ENCODE measurements at places on chromosomes 3 and 15.

DNA sequence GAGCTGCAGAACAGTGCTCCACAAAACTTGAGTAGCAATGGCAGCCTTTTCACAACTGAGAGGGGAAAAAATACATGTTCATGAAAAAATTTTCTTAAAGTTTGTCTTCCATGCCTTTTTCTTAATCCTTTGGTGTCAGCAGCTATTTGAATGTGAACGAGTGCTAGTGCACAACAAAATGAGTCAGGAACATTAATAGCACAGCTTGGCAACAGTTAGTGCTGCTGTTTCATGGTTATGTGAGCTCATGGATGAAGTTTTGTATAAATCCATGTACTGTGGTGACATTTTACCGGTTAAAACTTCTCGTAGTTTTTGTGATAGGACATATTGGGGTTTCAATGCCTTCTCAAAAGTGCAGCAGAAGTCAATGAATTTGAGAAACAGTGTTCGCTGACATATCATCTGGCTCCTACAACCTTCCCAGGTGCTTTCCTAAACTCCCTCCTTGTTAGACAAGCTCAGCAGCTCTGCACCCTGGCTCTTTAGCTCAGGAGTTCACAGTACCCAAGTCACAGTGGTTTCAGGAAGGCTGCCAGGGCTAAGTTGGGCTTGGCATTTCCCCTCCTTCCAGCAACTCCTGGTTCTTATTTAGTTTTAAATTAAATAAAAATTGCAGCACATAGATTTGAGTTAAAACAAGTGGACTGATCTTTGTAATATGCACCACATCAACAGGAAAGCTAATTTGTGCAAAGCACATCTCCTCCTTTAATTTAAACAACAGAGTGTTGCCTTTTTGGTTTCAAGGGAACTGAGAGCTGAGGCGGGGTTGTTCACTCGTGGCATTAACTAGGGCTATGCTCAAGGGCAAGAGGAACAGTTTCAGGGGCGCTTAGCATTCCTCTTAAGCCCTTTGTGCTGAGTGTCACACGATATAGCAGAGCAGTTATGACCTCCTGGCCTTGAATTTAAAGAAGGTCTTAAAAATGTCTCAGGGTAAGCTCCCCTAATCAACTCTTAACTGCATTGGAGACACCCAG, 362.8 kb downstream of the CHST2 start:
- DNase-seq = no peak

DNA sequence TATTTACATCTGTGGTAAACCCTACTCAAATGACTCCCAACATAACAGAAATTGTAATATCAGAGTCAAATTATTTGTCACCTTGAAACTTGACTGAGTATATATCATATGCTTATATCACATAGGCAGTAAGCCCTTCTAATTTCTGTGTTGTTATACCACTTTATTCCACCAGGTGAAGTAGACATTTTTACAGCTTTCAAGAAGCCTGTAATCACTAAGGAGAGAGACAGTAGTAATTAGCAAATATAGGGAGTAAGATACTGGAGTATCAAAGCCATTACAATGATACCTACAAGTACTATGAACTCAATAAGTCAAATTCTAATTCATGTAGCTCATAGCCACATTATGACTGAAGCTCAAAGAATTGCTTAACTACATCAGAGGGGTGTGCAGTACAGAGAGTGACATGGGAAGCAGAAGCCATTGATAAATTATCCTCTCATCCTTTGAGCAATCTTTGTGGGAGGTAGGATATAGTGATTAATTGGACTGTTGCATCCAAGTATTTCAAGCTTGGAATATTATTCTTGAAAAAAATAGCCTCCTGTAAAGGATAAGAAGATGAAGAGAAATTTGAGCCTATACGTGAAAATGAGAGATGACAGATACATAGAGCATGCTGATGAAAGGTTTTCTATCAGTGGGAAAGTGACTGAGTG, 1005.9 kb downstream of the ZPLD1 start:
- DNase-seq = no peak

DNA sequence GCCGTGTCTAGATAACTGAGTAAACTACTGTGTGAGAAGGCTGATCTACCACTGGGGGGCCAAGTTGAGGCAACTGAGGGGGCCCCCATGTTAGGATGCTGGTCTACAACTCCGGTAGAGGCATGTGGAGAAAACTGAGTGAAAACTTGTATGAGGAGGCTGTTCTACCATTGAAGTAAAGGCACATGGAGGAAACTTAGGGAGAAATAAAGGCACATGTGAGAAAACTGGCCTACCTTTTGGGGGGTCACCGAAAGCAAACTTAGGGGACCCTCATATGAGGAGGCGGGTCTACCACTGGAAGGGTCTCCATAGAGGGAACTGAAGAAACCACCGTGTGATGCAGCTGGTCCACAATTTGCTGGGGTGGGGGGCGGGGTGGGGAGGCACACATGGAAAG, 155.2 kb downstream of the FBLN2 start:
- no peak for DNase-seq

GRCh38 chr3:150254309-150254708, 153.8 kb upstream of the TSC22D2 start:
- no peak for DNase-seq

DNA sequence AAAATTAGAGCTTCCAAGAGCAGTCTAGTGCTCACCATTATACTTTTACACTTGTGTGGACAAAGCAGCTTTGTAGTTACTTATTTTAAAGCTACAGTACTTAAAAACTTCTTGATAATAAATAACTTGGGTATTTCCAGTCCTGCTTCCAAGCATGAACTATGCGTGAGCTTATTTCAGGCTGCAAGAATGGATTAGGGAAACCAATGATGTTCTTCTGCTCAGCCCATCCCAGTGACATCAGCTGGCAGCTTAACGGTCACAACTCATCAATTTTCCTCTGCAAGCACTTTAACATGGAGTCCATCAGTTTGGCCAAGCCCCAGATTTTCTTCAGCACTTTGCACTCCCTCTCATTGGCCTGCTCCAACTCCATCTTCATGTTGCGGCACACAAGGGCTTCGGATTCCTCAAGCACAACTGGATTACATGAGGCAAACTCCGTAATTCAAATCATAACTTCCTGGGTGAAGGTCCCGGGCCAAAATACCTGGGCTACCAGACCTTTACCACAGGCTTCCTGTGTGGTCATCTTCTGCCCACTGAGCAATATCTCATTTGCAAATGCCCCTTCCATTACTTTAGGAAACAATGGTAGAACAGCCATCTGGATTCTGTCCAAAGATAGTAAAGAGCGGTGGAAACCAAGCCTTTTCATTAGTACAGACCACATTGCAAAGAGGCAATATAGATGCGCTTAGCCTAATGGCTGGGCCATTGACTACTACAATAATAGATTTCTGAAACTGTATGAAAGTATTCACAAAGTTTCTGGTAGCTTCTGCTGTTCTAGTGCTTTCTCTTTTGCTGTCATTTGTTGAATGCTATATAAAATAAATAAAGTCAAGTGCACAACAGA, 87.5 kb upstream of the DAZL start:
- no peak for DNase-seq

DNA sequence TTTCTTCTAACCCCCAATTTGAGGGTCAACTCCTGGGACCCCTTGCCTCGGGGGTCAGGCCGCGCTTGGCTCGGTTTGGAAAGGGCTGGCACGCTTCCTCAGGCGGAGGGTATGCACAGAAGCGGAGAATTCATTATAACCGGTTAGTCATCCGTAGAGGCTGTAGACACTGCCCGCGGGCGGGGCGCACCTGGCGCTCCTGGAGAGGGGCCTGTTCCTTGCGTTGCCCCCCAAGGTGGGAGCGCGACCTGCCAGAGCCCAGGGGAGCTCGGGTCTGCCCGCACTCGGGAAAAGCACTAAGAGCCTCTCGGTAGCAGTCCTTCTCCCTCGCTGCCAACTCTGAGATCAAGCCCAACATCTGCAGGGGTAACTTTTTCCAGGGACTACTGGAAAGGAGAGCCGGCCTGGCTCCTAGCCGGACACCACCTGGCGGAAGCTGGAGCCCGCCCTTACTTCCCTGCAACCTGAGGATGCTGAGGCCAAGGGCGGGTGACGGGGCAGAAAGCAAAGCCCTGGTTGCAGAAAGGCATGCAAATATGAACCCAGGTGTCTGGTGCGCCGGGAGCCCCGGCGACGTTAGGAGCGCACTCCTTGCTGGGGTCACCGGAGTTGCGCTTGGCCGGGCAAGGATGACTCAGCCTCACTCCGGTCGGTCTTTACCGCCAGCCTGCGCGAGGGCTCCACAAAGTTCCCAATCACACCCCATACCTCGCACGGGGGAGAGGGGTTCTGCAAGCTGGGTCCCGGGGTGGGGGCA, 1.5 kb upstream of the CACNA2D3 start:
- DNase-seq = no peak

- no peak for DNase-seq
Observed at GRCh38 chr3:105353485-105354161, 13.1 kb upstream of the ALCAM start.

DNA sequence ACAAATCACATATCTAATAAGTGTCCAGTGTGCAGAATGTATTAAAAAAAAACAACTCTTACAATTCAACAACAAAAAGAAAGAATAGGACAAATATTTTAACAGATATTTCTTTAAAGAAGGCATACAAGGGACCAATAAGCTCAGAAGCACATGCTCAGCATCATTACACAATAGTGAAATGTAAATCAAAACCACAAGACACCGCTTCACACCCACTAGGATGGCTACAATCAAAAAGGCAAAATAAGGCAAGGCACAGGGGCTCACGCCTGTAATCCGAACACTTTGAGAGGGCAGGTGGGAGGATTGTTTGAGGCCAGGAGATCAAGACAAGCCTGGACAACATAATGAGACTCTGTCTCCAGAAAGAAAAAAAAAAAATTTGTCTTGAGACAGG, 255.6 kb downstream of the MAGI1 start:
- DNase-seq = no peak

- peak; percentile 44 for DNase-seq
Observed at GRCh38 chr3:195907934-195908693, at the start of gene TNK2. TNK2 (minus strand) TSS chr3:195908551; CDS start chr3:195888588, 19,963 bp downstream.

DNA sequence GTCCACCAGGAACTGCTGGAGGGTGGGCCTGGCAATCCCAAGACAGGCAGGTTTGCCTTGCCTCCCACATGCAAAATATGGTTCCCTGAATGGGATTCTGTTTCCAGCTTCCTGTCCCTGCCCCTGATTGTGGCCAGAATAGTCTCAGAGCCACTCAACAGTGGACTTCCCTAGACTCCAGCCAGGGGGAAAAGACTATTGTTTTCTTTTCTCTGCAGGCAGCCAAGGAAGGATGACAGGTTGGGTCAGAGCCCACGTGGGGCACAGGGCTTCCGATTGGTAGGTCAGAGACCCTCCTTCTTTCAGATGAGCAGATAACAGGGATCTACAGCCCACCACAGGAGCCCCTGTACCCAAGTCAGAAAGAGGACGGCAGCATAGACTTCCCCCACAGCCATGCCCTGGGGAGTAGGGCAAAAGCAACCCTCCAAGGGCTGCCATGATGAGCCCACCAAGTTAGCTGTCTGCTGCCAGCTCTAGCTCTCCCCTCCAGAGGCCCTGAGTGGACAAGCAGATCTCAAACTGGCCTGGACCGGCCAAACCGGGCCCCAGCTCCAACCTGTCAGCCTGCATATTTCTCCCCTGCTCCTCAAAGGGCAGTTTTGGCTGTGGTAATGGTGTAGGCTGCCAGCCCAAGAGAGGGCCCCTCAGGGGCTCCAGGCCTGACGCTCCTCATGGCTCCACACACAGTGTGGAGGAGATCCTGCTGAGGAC, 6.4 kb downstream of the TLR9 start:
- DNase-seq = no peak

DNA sequence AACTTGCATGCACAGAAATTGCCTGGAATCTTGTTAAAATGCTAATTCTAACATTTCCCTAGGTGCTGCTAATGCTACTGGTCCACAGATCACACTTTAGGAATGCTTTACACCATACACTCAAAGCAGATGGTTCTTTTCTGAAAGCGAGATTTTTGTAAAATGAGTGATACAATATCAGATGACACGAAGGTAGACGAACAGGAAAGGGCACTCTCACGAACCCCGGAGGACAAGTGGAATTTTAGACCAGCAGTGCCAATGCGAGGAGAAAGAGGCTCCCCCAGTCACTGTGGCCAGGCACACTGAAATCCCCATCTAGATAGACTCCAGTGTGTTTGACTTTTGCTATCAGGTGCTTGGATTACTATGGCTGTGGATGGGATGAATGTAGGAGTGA, 21.0 kb downstream of the FAIM start:
- DNase-seq = no peak

DNA sequence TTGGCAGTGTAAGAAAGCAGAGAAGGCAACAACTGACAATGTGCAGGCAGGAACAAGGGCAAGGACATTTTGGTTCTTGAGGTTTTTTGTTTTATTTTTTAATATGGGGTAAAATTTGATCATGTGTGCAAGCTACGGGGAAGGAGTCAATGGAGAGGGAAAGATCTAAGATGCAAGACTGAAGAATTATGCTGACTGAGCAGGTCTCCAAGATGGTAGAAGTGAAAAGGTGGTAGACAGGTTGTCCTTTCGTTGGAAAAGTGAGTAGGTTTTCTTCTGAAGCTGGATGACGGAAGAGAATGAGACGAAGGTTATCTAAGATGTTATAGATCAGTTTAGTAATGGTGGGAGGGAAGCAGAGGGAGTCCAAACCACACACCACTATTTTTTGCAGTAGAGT, 4.2 kb downstream of the CD47 start:
- no peak for DNase-seq

DNA sequence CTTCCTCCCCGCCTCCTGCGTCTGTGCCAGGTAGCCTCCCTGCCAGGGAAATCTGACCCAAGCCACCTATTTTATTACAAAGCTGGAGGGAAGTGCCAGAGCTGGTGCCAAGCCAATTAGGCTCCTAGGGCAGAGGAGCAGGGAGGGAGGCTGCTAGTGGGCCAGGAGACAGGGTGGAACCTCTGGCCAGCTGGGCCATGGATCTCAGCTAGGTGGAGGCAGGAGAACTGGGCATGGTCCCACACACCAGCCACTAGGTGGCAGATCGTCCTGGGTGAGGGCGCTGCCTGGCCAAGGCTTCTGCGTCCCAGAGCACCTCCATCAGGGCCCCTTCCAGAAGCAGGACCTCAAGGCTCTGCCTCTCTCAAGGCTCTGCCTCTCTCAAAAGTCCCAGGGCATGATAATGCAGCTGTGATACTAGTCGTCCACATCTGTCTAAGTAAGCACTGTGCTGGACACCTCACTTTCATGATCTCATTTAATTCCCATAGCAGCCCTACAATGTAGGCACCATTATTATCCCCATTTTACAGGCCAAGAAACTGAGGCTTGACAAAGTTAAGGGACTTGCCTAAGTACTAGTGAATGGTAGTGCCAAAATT, 4.5 kb upstream of the RFT1 start:
- DNase-seq = peak; percentile 51

DNA sequence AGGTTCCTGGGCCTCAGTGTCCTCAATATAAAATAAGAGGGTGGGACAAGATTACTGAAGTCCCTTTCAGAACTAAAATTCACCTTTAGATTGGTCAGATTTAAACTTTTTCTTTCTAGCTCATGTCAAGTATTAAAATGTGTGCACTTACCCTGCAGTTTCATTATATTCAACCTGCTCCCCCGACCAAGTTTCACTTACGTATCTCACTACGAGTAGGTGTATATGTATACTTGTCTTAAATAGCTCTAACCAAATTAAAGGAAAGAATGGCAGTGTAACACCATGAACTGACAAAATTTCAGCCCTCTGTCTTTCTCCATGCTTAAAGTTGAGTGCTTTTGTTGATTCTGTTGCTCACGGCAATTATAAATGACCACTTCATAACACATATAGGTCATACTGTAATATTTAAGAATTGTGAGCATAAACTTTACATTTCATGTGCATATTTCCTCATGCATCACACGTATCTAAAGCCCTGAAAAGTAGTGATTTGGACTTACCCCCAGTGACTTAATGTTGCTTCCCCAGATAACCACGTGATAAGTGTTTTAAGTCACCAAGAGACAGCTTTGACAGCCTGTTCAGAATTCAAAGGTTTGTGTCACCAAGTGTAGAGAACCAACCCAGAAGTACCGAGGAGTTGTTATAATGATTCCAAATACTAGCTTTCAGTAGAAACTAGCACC, 70.0 kb downstream of the PGPEP1L start:
- no peak for DNase-seq
